Left forelimb (tissue), 1 donor: ENCODE measurements at places on chromosomes 1 and 21.
A peak's percentile ranks its signal among the peaks of the same experiment; 100 is the strongest.

DNA sequence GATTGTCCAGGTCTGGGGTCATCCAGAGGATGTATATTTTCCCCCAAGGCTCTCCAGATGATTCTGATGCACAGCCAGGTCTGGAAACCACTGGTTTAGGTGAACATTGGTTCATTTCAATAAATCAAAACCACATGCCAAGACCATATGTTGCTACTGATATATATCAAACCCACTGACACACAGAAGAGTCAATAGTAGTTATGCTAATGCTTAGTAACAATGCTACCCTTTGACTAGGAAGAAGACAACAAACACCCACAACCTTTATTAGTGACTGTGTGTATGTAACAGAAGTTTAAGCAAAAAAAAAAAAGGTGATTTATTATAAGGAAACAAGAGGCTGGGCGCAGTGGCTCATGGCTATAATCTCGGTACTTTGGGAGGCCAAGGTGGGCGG is 35.6 kb upstream of the POU2F1 start:
- no peak for DNase-seq

GRCh38 chr1:160164121-160164520 is 12.7 kb downstream of the ATP1A4 start:
- no peak for DNase-seq

- no peak for DNase-seq
Observed at GRCh38 chr1:166971252-166971651, 4.1 kb downstream of the ILDR2 start.

GRCh38 chr1:77188770-77189169 is 30.5 kb downstream of the PIGK start:
- no peak for DNase-seq

- no peak for DNase-seq
Observed at GRCh38 chr1:101444381-101444780, 207.6 kb downstream of the S1PR1 start.

GRCh38 chr1:219541946-219542345 is 71.0 kb downstream of the ZC3H11B start:
- no peak for DNase-seq

DNA sequence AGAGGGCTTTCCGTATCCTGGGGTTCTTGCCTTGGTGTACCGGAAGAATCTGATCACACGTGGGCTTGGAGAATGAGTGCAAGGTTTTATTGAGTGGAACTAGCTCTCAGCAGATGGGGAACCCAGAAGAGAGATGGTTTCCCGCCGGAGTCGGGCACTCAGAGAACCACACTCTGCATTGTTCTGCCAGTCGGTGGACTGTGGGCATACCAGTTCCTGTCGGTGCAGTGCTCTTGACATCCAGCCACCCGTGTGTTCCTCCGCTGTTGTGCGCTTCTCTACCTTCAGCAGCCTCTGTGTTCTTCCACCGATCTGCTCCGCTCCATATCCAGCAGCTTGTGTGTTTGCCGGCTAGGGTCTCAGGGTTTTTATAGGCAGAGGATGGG is 10.8 kb upstream of the PPIE start:
- DNase-seq: no peak

DNA sequence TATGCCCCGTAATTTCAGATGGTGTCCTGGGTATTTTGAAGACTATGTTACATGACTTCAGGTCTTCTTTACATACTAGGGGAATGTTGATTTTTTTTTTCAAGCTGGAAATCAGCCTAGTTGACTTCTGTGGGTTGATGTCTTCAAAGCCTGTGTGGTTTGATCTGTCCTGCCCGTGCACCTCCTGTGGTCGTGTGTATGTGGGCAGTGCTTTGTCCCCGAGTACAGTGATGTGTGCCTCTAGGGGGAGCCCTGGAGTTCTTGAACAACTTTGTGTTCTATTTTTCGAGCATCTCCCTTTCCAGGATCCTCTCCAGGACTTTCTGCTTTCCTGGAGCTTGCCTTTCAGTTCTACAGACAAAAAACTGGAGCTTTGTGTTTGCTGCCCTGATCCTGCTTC is 28.9 kb downstream of the OBSCN start:
- peak; percentile 30 for DNase-seq

DNA sequence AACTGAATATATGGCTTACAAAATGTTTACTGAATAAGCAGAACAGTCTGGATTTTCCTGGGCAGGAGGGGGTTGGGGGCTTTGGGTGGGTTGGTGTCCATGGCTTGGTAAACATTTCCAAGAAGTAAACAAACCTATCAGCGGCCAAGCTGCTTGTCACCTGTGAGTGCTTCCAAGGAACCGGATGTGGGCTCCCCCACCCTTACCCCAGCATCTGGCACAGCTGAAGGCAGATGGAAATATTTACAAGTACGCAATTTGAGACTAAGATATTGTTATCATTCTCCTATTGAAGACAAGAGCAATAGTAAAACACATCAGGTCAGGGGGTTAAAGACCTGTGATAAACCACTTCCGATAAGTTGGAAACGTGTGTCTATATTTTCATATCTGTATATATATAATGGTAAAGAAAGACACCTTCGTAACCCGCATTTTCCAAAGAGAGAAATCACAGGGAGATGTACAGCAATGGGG is at the start of gene CLCA1:
Gene CLCA1 (plus strand): TSS at position 427 of the 477 bp plus-strand sequence. CDS start 45 bp downstream, at position 472.
- DNase-seq: no peak

DNA sequence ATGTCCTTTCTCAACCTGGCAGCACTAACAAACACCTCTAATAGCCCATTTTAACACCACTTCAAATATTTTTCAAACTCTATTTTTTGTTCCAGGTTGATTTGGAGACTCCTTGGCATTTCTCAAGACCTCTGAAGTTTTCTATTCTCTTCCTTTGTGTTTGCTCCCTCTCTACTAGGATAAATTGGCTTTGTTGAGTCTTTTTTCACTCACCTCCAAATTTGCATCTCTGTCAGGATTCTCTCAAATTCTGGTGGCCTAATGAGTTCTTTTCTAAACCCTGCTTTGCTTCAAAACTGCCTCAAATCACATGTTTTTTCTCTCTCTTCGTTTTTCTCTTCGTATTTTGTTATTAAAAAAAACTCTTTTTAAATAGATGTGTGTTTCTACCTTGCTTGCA is 582.2 kb upstream of the ADGRL4 start:
- no peak for DNase-seq

DNA sequence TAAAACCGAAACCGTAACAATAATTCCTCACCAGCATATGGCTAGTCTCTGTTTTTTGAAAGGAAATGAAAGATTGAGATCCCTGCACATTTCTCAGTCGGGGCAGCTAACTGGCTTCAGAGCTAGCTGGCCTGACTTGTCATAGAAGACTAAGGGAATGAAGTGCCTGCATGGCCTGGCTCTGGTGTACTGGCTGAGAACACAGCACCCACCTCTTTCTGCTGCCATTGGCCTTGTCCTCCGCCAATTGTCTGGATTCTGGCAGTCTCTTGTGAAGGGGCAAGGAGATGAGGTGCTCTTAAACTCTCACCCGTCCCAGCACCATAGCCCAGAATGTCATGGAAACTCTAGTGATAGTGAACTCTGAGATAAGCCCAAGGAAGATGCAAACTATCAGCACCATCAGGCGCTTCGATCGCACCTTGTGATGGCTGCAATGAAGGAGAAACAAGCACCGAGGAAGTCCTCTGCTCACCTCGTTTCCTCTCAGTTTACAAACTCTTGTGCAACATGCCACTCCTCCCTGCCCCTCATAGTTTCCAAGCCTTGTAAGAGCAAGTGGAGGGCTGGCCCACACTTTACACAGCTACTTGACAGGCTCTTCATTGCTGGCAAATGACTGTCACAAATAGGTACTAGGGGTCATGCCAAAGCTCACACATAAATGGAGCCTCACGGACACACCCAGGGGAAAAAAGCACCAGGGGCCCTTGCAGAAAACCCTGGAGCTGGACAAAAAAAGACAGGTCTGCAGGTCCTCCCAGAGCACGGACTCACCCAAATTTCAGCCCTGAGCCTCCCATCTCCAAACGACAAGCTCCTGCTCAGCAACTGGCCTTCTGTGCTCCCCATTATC is 16.4 kb downstream of the INPP5B start:
- no peak for DNase-seq

DNA sequence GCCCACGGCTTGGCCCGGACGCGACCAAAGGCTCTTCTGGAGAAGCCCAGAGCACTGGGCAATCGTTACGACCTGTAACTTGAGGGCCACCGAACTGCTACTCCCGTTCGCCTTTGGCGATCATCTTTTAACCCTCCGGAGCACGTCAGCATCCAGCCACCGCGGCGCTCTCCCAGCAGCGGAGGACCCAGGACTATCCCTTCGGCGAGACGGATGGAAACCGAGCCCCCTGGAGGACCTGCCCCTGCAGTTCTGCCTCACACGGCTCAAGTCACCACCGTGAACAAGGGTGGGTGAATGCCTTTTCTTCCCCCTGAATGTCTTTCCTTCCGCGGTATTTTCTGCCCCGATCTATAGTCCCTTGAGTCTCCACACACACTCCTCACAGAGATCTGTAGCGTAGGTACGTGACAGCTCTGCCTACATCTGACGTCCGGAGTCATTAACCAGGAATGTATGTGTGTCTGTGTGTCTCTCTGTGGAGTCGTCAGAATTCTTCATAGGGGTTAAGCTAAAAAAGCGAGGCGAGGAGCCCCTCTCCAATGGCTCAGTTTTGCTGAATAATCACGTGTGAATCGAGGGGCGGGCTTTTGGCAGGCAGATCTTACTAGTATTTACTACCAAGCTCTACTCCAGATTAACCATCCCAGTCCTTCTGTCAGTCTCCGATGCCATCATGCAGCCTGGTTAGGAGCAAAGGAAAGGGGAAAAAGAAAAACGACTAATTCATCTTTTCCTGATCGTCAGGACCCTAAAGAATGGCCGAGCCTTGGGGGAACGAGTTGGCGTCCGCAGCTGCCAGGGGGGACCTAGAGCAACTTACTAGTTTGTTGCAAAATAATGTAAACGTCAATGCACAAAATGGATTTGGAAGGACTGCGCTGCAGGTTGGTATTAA is at the start of gene CDKN2C:
Gene CDKN2C (plus strand): TSS at position 635 of the 898 bp plus-strand sequence. CDS start 124 bp downstream, at position 759.
- DNase-seq: peak; percentile 74

- DNase-seq: peak; percentile 79
Observed at GRCh38 chr1:15214527-15214926, 32.5 kb upstream of the FHAD1 start.

DNA sequence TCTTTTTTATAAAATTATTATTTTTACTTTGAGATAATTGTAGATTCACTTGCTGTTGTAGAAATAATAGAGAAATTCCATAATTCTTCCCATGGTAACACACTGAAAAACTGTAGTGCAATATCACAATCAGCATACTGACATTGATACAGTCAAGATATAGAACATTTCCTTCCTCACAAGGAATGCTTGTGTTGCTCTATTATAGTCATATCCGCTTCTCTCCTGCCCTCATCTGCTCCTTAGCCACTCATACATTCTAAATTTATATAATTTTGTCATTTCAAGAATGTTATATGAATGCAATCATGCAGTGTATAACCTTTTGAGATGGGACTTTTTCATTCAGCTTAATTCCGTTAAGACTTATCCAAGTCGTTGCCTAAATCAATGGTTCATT is 320.2 kb downstream of the BARHL2 start:
- no peak for DNase-seq

- DNase-seq: no peak
Observed at GRCh38 chr1:1318131-1318652, 6.3 kb downstream of the INTS11 start.

DNA sequence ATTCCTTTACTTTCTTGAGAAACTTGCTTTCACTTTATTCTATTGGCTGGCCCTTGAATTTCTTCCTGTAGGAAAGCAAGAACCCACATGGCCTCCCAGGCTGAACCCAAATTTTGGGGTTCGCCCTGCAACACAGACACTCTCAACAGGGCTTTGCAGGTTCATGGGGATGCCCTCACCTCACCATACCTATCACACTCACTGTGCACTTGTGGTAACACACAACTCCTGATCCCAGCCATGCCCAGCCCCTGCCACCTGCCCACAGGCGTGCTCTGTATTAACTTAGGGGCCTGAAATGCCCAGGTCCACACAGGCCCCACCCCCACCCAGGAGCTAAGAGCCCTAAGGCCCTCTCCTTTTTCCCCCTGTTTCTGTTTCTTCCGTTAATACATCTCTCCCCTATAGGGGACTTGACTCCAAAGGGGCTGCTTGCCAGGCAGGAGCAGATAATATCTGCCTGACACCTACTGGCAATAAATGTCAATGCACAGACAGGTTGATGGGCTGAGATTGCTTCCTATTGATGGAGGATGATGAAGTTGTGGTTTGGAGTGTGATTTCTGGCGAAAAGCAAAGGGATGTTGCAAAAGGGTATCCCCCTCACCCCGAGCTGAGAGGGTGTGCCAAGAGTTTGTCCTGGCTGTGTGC is 171.5 kb downstream of the AJAP1 start:
- no peak for DNase-seq

- no peak for DNase-seq
Observed at GRCh38 chr1:15799004-15799867, 8.2 kb downstream of the UQCRHL start.

GRCh38 chr1:229864686-229865230 is 202.3 kb upstream of the GALNT2 start:
- DNase-seq: no peak

DNA sequence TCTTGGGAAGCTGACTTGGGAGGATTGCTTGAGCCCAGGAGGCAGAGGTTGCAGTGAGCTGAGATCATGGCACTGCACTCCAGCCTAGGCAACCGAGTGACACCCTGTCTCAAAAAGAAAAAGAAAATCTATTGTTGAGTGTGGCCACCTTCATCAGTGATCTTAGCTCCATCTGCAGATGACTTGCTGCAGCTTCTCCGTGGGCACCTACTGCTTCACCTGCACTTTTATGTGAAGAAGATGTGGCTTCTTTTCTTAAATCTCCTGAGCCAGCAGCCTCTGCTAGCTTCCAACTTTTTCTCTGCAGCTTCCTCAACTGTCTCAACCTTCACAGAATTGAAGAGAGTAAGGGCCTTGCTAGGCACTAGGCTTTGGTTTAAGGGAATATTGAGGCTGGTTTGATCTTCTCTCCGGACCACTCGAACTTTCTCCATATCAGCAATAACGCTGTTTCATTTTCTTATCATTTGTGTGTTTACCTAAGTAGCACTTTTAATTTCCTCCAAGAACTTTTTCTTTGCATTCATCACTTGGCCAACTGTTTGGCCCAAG is 28.0 kb downstream of the AGPAT3 start:
- peak; percentile 3 for DNase-seq

- no peak for DNase-seq
Observed at GRCh38 chr1:11804666-11805421, 920 bp downstream of the MTHFR start.

DNA sequence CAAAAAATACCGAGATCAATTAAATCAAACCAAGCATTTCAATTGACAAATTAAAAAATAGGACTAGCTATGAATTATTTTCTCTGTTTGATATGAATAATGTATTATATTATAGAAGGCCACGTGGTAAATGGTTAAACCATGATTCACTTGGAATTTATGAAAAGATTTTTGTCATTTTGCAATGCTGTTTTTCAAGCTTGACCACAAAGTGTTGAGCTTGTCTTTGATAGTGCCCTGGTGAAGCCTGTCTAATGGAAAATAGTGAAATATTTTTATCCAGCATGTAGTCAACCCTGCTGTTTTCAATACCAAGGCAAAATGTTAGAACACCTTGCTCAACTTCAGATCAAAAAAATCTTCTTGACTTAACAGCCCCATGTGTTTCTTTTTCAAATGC is 288.0 kb upstream of the PRMT6 start:
- no peak for DNase-seq
